ENCODE measurements at places on chromosomes 11 and 22.

DNA sequence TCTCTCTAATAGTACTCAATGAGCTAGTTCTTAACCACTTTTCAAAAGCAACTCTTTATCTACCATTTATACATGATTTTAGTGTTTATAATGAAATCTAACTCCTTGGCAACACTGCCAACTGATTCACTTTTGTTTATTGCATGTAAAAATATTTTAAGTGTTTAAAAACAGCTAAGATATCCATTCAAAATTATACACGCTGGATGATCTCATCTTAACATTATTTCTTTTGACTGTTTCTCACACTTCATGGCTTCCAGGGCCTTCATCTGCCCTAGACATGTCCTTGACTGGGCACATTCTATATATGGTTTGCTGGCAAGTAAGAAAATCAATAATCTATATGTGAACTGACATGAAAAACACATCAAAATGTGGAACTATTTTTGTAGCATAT is 414.6 kb upstream of the LUZP2 start:
- no peak for DNase-seq

DNA sequence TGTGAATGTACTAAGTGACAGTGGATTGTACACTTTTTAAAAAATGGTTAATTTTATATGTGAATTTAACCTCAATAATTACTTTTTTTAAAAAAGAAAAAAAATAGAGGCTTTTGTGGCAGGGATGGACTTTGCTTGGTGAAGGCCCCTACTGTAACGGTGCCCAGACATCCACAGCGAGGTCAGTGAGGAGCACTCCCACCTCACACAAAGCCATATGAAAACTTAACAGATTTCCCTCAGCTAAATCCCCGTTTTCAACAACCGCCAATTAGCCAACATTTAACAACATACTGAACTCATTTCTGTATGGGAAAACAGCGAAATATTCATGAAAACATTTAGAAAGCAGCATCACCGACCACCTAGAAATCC is 642 bp upstream of the C11orf58 start:
- DNase-seq, result peak; percentile 6

GRCh38 chr11:69948256-69949141 is 129.3 kb upstream of the FGF3 start:
- DNase-seq, result no peak

DNA sequence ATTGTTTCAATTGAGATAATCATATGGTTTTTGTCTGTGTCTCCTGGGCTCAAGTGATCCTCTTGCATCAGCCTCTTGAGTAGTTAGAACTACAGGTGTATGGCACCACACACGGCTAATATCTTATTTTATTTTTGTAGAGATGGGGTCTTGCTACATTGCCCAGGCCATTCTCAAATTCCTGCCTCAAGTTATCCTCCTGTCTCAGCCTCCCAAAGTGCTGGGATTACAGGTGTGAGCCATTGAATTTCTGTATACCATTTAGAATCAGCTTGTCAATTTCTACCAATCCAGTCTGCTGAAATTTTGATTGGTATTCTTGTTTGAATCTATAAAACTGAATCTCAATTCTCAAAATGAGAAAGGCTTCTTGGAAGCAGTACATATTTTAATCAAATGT is 10.4 kb upstream of the KAT5 start:
- no peak for DNase-seq

GRCh38 chr11:29279716-29280115 is 737.1 kb downstream of the KCNA4 start:
- DNase-seq, result no peak

DNA sequence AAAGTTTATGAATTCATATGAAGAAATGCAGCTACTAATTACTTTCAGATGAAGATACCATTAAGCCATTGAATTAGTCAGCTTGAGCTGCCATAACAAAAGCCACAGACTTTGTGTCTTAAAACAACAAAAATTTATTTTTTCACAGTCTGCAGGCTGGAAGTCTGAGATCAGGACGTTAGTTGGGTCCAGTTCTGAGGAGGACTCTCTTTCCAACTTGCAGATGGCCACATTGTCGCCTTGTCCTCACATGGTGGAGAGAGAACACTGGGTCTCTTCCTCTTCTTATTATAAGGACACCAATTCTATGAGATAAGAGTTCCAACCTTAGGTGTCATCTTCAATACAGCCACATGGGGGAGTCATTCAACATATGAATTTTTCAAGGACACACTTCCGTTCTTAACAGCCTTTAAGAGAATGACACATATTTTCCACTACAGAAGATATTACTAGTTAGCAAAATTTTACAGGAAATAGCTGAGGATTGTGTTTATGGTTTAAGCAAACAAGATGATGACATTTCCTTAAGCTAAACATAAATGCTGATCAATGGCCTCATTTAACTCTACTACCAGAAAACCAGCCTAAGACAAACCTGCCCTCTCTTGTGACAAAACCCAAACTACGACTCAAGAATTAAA is 56.0 kb downstream of the DCUN1D5 start:
- peak; percentile 86 for DNase-seq

GRCh38 chr11:86183694-86184093 is 60.9 kb upstream of the EED start:
- DNase-seq, result no peak

DNA sequence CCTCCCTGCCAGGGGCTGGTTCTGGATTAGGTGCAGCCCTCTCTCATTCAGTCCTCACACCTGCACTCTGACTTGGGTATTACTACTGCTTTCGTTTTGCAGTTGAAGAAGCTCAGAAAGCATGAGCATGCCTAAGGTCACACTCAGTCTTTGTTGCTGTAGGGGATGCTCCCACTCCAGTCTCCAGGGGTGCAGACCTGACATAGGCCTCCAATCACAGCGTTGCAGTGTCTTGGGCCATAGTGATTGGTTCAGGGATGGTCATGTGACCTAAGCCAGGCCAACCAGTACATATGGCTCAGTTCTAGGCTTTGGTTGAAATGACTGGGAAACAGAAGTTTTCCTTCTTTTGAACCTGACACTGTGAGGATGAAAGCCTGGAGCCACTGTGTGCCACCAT is 61.7 kb downstream of the FBXO7 start:
- DNase-seq, result no peak

DNA sequence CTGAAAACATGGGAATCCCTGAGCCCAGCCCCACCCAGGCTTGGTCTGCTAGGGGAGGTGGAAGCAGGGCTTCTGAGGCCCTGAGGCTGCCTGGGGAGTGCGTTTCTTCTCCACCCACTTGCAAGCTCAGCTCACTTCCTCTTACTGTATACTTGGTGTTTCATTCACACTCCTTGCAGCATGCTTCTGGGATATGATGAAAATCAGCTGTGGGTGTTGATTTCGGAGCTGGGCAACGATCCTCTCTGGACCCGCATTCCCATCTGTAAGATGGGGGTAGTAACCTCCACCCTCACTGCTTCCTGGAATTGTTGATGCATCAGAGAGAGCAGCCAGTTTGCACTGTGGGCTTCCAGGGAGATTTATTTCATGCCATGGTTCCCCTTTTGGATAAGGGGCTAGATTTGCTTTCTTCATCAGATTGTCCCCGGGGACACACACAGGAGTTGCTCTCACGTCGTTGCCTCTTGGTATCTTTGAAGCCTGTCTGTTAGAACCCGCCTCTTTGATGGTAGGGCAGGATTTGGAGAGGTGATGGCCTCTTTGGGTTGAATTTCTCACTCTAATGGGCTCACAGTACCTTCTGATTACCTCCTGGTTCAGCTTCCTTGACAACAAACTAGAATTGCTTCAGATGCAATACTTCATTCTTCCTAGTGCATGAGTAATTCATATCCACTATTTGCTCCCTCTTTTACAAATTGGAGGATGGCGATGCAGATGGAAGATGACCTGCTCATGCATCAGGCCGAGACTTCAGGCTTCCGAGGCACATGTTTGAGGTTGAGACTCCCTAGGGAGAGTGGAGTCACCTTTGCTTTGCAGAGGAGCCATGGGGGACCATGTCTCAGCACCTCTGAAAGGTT is 40.4 kb downstream of the BCR start:
- DNase-seq, result no peak

GRCh38 chr11:34728609-34729008 is 107.7 kb downstream of the EHF start:
- DNase-seq, result no peak

DNA sequence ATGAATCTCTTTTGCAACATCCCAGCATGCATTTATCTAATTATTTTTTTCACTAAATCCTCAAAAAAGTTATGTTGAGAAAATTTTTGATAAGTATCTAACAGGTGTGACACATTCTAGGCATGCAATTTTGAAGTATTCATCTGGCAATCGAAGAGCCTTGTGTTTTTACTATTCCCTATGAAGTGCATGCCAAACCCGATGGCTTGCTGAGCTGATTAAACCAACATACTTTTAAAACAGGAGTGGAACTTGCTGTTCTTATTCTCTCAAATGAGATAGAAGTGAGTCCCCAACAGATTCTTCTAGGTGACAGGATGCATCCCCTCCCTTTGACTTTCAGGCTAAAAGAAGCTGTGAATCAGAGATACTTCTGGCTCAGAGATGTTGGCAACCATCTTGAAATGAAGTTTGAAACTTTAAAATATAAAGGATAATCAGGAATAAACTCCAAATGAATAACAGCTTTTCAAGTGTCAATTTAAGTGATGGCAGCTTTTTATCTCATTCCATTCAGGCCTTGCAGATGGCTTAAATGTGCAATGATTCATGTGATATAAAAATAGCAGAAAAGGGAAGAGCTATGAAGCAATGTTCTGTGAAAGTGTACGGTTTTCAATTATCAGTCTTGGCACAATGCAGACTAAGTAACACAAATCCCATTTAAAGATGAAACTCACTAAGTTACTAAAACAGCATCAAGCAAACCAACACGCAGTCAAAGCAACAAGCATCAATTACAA is 67.7 kb downstream of the APOL5 start:
- DNase-seq, result no peak

DNA sequence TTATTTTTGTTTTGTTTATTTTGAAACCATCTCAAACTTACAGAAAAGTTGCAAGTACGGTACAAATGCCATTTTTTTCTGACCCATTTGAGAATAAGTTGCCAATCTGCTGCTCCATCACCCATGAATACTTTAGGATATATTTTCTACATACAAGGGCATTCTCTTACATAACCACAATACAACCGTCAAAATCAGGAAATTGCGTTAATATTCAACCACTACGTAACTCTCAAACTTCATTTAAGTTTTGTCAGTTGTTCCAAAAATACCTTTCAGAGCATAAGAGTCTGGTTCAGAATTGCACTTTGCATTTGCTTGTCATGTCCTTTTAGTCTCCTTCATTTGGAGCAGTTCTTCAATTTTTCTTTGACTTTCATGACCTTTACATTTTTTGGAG is 194.3 kb upstream of the BDNF start:
- DNase-seq, result no peak

DNA sequence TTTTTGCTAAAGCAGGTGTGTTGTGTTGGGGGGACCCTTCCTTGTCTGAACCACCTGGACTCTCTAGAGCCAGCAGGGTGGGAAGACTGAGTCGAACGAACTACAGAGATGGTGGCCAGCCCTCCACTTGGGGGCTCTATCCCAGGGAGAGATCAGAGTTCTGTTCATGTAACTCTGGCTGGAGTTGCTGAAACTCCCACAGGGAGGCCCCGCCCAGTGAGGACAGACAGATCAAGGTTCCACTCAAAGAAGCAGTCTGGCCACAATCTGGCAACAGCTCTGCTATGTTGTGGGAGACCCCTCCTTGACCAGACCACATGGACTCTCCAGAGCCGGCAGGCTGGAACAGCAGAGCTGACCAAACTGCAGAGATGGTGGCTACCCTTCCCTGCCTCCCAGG is 20.2 kb upstream of the OR5AK2 start:
- no peak for DNase-seq

DNA sequence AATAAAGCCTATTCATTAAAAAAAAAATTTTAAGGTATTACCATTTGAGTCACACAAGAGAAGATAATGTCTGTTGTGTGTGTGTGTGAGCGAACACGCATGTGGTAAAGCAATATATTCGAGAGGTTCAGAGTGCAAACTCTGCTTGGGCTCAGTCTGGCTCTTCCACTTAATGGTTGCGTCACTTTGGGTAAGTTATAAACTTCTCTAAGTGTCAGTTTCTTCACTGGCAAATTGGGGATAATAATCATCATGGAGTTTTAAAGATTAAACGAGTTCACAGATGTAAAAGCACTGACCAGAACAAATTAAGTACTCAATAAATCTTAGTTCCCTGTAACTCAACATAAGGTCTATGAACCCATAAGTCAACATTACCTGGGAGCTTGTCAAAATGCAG is 37.0 kb downstream of the SIK3 start:
- no peak for DNase-seq

DNA sequence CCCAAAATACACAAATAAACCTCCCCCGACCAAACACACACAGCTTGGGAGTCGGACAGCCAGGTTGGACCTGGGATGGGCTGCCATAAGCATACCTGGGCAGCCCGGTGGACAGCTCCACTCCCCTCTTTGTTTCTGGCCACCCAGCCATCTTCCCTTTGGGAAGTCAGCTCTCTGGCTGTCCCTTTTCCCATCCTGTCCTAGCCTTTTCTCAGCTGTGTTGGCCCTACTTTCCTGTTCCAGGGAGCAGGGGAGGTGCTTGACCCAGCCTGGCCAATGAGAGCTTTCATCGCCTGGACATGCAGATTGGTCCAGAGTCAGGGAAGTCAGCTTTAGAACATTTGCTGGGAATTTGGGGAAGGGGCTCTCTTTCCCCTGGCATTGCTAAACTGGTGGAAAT is 68.7 kb upstream of the NECTIN1 start:
- DNase-seq, result no peak

GRCh38 chr11:76752321-76753143 is 30.6 kb upstream of the TSKU start:
- peak; percentile 20 for DNase-seq
